ENCODE measurements at places on chromosomes 2 and 18. TPM values are rescaled to one million over a fixed set of nuclear protein-coding genes. Genes with fewer than 3 reads are reported as not detected.

Gene EVX2
- under 0.01 TPM for total RNA-seq

- DNase-seq = no peak
Observed at GRCh38 chr18:31486165-31486564, 11.8 kb upstream of the DSG2 start.

GRCh38 chr2:79801082-79801481 lies 288.2 kb downstream of the CTNNA2 start:
- DNase-seq = no peak

Gene ZC3H6
- 4.3 TPM for total RNA-seq

Gene DQX1
- total RNA-seq = not detected

- no peak for DNase-seq
Observed at GRCh38 chr18:42614619-42615293, 500.7 kb downstream of the RIT2 start.

DNA sequence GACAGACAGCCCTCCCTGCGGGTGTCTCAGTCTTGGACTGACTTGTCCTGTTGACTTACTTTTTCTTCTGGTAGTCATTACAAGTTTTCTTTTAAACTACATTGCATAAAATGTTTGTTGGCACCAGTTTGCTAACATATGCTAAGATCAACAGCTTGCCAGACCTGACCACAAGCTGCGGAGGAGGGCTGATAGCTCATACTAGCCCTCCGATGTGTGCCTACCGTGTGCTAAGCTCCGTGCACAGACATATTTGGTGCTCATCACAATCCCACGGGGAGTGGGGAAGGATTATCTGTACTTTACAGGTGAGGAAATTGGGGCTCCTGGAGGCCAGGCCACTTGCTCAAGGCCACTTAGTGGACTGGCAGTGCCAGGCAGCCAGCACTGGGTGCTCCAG lies 72.8 kb upstream of the YPEL5 start:
- DNase-seq = no peak

- DNase-seq = peak; percentile 13
Observed at GRCh38 chr2:84908948-84909713, 3.7 kb downstream of the TMSB10 start.

DNA sequence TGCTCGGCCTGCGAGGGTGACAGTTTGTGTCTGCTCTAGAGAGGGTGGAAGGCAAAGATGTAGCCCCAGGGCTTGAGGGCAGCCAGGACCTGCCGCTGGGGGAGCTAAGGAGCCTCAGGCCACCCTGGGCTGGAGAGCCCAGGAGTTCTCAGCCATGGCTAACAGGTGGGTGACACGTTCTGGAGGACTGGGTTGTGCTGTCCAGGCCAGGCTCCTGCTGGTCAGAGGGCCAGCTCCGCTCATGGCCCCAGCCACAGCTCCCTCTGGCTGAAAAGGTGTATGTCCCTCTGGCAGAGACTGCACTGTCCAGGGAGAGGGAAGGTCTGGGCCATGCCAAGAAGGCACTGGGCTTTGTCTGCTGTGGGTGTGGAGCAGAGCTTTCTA lies 19.2 kb downstream of the TMEM185B start:
- peak; percentile 29 for DNase-seq

DNA sequence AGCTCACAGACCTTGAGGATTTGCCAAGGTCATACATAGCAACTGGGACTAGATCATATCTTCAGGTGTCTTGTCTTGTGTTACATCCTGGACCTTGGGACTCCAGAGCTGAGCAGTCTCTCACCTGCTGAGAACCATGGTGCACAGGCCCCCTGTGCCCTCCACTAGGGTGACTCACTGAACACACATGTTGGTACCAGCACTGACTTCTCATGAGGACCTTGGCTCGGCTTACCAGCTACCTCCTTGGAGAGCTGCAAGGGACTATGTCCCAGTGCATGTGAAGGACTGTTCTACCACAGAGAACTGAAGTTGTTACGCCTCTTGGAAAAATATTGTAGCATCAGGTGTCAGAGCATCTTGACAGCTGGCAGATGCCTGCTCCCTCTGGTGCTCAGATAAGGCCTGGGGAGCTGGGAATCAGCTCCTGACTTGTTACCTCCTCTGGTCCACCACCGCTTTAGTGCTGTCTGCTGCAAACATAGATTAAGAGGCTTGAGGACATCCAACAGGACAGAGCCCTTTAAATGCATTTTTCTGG lies 72.1 kb downstream of the WDSUB1 start:
- no peak for DNase-seq

GRCh38 chr2:205712508-205712907 lies 30.2 kb downstream of the NRP2 start:
- DNase-seq = no peak

- DNase-seq = no peak
Observed at GRCh38 chr2:129673234-129673633, 306.2 kb upstream of the RAB6C start.

Gene PDCL3
- total RNA-seq = 13.3 TPM

DNA sequence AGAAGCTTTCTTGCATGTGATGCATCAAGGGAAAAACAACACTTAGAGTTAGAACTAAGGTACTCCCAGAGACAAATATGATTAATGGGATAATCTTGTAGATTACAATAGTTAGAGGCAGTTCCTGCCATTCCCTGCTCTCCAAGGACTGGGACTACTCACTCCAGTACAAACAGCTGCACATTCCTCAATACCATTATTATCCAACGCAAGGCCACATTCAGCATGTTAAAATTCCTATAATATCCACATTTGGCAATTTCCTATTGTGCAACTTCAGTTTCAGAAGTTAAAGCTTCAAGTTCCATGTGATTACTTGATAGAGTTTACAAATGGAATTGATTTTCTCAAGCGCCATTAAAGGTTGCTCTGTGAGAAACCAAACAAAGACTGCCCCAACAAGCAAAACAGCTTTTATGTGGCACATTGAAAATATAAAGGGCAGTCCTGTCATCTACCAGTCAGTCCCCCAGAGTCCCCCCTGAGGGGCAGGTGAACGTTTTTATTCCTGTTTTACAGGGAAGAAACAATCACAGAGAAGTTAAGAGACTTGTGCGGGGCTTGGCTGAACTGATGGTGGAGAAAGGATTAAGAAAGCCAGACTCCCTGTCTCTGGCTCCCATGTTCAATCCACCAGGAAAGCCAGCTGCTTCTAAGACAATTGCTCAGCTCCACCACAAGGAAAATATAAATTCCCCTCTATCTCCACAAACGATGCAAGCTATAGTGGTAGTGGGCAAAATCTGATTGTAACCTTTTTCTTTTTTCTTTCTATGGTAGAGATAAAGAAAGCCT lies 72.6 kb downstream of the TXNL1 start:
- DNase-seq = peak; percentile 93

- DNase-seq = no peak
Observed at GRCh38 chr18:45376193-45376592, 239.1 kb upstream of the SLC14A2 start.

- no peak for DNase-seq
Observed at GRCh38 chr18:48835119-48835518, 115.6 kb downstream of the SMAD7 start.

Gene CHPF
- 192 TPM for total RNA-seq

Gene GAREM2
- 2.4 TPM for total RNA-seq

DNA sequence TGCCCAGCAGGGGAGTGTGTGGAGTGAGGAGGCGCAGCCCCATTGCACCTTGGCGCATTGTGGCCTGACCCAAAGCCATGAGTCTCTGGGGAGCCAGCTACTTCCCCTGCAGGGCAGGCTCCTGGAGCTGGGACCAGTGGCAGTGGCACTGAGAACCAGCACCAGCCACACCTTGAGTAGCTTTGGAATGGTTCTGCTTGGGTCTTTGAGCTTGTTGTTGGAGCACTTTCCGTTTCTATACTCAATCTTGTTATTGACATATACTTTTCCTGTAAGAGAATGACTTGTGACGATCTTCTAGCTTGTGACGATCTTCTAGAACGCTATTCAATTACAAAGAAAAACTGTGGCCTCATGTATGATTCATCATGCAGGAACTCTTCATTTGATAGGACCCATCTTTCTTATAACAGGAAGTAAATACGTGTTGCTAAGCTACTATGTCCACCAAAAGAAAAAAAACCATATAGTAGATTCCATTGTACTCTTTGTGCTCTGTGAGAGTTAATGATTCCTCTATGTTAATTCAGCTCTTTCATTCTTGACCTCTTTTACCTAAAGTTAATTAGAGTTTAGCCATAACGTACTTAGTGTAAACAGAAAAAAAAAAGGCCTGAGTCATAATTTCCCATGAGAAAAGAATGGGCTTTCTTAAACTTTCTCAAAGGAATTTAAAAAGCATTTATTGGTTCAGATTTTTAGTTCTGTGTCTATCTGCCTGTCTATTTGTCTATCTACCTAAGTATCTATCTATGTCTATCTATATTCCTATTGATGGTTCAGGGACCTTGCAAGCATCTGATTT lies 113.1 kb downstream of the GATA6 start:
- DNase-seq = peak; percentile 83

- DNase-seq = no peak
Observed at GRCh38 chr2:146917431-146918042, 927.3 kb upstream of the ACVR2A start.

DNA sequence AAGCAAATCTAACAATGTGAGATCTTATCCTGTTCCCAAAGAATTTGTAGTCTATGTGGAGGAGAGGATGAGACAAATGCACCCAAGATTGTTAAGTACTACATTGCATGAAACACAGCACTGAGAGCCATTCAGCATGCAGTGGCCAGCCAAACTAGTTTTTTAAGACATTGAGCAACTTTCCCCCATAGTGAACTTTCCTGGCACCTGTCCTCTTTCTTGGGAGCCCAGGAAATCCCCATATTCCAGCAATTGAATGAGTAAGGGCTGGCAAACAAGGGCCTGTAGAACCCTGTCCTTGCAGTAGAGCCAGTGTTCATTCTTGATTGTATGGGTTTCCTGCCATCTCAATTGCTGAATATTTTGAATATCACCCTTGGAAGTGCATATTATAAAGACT lies 58.8 kb upstream of the FIGN start:
- DNase-seq = no peak

Gene GTF2A1L
- total RNA-seq = 1.1 TPM

- DNase-seq = no peak
Observed at GRCh38 chr2:60296219-60296955, 257.1 kb downstream of the BCL11A start.

Gene WNT10A
- total RNA-seq = not detected

GRCh38 chr2:121103960-121104359 lies 181.0 kb downstream of the TFCP2L1 start:
- no peak for DNase-seq

Gene IL1F10
- not detected for total RNA-seq

- no peak for DNase-seq
Observed at GRCh38 chr2:61834893-61835292, 19.0 kb downstream of the FAM161A start.

- DNase-seq = no peak
Observed at GRCh38 chr2:150320608-150321007, 166.9 kb downstream of the RND3 start.

DNA sequence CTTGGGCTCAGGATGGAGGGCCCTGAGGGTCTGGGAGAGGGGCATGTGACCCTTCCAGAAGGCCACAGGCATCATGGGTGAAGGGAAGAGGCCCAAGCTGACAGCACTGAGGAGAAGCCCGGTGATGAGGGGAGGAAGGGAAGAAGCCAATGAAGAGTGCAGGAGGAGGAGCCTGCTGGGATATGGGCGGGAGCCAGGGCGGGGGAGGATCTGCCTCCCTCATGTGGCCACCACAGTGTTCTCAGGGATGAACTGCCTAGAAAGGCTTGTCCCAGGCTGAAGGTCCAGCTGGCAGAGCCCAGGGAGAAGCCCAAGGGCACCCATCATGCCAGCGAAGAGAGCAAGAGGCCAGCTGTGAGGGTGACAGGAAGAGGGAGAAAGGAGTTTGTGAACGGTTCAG lies 24.6 kb upstream of the PLB1 start:
- no peak for DNase-seq

DNA sequence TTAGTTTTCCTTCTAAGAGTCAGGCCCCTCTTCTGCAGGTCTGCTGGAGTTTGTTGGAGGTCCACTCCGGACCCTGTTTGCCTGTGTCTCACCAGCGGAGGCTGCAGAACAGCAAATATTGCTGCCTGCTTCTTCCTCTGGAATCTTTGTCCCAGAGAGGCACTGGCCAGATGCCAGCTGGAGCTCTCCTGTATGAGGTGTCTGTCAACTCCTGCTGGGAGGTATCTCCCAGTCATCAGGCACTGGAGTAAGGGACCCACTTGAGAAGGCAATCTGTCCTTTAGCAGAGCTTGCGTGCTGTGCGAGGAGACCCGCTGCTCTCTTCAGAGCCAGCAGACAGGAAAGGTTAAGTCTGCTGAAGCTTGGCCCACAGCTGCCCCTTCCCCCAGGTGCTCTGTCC lies 4.8 kb downstream of the REG1B start:
- DNase-seq = no peak

DNA sequence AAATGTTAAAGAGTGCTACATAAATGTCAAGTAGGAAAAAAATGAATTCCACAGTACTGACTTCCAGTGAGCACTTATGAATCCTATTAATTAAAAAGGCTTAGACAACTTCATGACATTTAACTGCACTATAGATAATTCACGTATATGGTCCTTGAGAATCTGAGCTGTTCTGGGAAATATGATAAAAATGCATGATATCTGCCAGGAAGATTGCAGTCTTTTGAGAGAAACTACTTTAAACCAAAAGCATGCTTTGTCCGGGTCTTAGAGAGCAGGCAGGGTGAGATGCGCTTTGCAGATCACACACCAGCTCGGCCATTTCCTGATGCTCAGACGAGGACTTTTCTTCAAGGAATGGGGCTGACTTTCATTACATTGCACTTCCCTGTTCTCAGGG lies 42.6 kb downstream of the CMPK2 start:
- no peak for DNase-seq

DNA sequence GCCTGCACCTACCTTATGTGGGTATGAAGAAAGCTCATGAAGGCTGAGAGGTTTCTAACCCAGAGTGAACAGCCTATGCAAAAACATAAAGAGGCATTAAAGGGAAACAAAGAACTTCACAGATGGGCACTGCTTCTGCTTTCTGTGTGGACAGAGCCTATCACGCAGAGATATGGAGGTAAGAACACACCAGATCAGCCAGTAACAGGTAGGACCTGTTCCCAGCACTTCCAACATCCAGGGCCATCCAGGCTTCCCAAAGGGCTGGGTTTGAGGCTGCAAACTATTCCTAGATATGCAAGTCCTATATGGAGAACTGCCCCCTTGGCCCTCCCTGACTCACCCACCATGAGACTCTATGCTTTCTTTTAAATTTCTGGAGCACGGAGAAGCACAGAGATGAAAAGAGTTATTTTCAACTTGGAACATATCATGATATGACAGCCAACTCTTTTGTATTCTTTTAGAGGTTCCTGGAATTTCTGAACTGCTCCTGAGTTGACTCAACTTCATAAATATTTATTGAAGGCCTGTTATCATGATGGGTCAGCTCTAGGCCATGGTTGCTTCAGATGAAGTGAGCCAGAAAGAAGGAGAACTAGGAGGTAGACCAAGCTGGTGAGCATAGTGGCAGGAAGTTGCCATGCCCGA lies 77.4 kb upstream of the PPP1CB start:
- DNase-seq = peak; percentile 81

Gene STEAP3
- 27.4 TPM for total RNA-seq

DNA sequence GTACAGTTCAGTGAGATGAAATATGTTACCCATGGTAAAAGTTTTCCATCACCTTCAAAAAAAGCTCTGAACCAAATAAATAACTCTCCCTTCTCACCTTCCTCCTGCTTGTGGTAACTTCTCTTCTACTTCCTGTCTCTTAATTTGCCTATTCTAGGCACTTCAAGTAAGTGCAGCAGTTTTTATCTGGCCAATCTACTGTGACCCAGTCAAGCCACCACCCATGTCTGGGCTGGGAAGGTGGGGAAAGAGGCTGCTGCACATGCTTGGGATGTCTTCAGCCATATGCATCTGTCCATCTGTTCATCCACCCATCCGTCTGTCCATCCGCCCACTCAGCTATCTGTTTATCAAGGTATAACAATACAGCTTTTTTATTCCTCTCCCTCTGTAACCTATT lies 31.6 kb downstream of the ZNF532 start:
- no peak for DNase-seq
